ENCODE measurements at places on chromosomes 5 and 9.

- H3K4me1 ChIP-seq = no peaks in the 10 kb centered on the region
- peak overlapping the region; percentile 11 for H3K4me3 ChIP-seq
- H3K27ac ChIP-seq = no peak overlapping the region
- H3K36me3 ChIP-seq = no peaks in the 10 kb centered on the region
- DNase-seq = no peak
Measured at GRCh38 chr5:90279091-90279490, 130.5 kb downstream of the CETN3 start.

- H3K27me3 ChIP-seq = no peaks in the 10 kb centered on the region
- H3K36me3 ChIP-seq = no peaks in the 10 kb centered on the region
- DNase-seq = no peak
- no peak overlapping the region for H3K4me3 ChIP-seq
Measured at GRCh38 chr9:34279411-34279810, 49.7 kb downstream of the KIF24 start.

DNA sequence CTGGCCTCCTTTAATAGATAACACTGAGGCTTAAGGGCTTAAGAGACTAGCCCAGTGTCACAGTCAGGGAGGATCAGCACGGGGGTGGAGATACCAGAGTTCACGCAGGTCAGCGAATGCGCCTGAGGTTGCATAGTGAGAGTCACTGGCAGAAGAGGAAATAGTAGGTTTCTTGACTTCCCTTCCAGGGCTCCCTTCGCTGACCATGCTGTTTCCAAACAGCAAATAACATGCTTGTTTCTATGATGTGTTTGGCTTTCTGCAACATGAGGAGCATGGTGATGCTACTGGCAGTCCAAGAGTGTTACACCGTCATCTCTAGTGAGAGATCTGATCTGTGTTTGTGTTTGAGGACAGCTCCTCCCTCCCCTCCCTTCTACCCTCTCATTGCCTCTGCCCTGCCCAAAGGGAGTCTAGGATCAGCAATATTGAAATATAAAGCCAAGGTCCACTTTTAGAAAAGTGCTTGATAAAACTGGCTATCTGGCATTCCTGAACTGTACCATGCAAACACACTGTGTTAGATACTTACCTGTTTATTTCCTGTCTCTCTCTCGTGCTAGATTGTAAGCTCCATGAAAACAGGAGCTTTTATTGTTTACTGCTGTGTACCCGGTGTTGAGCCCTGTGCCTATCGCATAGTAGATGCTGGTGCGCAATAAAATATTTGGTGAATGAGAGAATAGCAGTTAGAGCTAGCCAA lies 12.3 kb downstream of the TLE4 start:
- peak; percentile 80 for DNase-seq
- no peak overlapping the region for H3K4me3 ChIP-seq
- no peaks in the 10 kb centered on the region for H3K36me3 ChIP-seq
- no peak overlapping the region for H3K27ac ChIP-seq

- H3K27ac ChIP-seq = no peak overlapping the region
- no peak overlapping the region for H3K4me3 ChIP-seq
- H3K36me3 ChIP-seq = no peaks in the 10 kb centered on the region
- no peaks in the 10 kb centered on the region for H3K4me1 ChIP-seq
- no peak for DNase-seq
Measured at GRCh38 chr9:122835313-122835731, 6.9 kb upstream of the PDCL start.

GRCh38 chr9:127144670-127145445 lies 22.4 kb upstream of the ANGPTL2 start:
- H3K36me3 ChIP-seq = no peaks in the 10 kb centered on the region
- no peak overlapping the region for H3K4me3 ChIP-seq
- no peak overlapping the region for H3K27ac ChIP-seq
- peak; percentile 13 for DNase-seq
- no peaks in the 10 kb centered on the region for H3K27me3 ChIP-seq

DNA sequence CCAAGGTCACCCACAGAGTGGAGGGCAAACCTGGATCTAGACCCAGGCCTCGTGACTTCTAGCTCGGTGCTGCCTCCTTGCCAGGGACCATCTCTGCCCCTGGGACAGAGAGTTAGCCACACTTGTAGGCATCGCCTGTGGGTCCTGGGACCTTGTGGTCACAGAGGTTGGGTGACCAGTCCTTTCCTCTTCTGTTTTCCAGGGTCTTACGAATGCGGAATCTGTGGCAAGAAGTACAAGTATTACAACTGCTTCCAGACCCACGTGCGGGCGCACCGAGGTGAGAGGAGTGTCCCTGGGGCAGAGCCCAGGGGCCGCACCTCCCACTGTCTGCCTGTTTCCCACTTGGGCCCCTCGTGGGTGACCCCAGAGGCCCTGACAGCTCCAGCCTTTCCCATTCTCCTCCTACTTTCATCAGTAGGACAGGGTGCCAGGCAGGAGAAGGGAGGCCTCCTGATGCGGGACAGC lies 76.3 kb downstream of the AMBP start:
- H3K27ac ChIP-seq = no peak overlapping the region
- no peak overlapping the region for H3K4me3 ChIP-seq
- H3K4me1 ChIP-seq = no peaks in the 10 kb centered on the region
- no peaks in the 10 kb centered on the region for H3K27me3 ChIP-seq
- no peaks in the 10 kb centered on the region for H3K36me3 ChIP-seq
- DNase-seq = peak; percentile 6

DNA sequence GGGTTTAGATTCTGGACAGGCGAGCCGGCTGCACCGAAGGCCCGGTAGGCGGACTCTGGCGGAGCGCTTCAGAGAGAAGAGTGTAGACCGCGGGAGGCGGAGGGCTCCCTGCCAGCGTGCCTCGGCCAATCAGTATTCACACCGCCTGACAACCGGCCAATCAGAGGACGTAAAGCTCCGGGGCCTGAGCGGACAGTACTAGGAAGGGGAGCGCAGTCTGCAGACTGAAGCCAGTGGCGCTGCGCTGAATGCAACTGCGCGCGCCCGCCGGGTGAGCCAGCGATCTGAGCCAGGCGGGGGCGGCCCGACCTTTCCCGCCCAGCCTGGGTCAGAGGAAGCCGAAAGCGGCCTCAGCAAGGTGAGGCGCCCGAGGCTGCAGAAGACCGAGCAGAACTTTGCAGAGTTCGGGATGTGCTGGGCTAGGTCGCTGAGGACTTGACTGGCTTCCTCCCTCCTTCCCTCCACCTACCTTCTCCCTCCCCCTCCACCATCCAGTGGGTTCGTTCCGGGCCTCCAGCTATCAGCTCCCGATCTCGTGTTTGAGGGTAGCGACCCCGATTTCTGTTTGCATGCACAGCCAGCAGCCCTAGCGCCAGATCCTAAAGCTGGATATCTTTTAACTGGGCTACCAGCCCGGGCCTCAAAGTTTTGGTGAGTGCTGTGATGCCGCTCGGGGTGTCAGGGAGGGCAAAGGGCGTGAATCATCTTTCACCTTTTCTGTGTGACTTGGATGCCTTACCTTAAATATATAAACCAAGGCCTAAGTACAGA lies at the start of gene DMRT2:
DMRT2 (plus strand) TSS at position 233 of the 771 bp plus-strand sequence. CDS start 1,257 bp downstream, outside the sequence.
- no peak within 1 kb of the TSS for H3K4me3 ChIP-seq
- peaks cover 13% of the 10 kb centered on the region for H3K4me1 ChIP-seq
- H3K27me3 ChIP-seq = no peaks in the 10 kb centered on the region
- H3K36me3 ChIP-seq = no peaks in the 10 kb centered on the region
- H3K27ac ChIP-seq = no peak within 1 kb of the TSS

- no peaks in the 10 kb centered on the region for H3K36me3 ChIP-seq
- peak overlapping the region; percentile 98 for H3K27ac ChIP-seq
- H3K4me3 ChIP-seq = peak overlapping the region; percentile 65
- no peaks in the 10 kb centered on the region for H3K27me3 ChIP-seq
- DNase-seq = peak; percentile 70
Measured at GRCh38 chr9:129487658-129488483, 133.0 kb downstream of the C9orf50 start.

- no peaks in the 10 kb centered on the region for H3K27me3 ChIP-seq
- no peak for DNase-seq
- no peak overlapping the region for H3K27ac ChIP-seq
- H3K4me1 ChIP-seq = no peaks in the 10 kb centered on the region
Measured at GRCh38 chr5:169670769-169671525, 33.9 kb downstream of the DOCK2 start.

DNA sequence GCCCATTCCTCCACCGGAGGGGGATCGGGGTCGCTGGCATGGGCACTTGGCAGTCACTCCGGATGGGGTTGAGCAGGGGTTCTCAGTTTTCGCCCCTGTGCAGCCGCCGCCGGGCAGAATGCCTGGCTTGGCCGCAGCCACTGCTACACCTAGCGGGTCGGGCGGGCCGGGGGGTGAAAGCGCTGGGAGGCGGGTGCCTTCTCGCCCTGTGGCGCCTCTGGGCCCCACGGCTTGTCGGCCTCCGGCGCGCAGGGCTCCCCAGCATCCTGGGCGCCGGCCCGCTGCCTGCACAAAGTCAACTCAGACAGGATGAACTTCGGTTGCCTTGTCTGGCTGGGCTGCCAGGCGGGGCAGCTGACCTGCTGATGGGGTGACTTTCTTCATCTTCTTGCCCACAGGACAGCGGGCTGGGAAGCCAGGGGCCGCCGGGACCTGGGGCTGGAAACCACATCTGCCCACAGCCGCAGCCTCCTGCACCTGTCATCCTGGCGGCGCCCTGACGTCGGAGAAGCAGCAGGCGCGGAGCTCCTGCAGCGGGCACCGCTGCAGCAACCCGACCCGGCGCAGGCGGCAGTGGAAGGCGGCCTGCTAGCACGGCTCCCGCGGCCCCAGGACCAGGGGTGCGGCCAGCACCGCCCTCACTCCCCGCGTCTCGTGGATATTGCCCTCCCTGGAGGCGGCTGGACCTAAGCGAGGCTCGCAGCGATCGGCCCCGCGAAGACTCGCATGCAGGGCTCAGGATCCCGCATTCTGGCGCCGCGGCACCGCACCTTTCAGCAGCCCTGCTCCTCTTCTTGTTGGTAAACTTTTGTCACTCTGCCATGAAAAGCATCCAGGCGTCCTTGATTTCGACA lies 1.3 kb upstream of the ANKRD18A start:
- H3K4me3 ChIP-seq = peak overlapping the region; percentile 55
- peaks cover 4% of the 10 kb centered on the region for H3K4me1 ChIP-seq
- peak; percentile 33 for DNase-seq
- H3K36me3 ChIP-seq = no peaks in the 10 kb centered on the region

GRCh38 chr9:25845867-25846266 lies 167.6 kb upstream of the TUSC1 start:
- no peak overlapping the region for H3K27ac ChIP-seq
- no peaks in the 10 kb centered on the region for H3K4me1 ChIP-seq
- DNase-seq = no peak

DNA sequence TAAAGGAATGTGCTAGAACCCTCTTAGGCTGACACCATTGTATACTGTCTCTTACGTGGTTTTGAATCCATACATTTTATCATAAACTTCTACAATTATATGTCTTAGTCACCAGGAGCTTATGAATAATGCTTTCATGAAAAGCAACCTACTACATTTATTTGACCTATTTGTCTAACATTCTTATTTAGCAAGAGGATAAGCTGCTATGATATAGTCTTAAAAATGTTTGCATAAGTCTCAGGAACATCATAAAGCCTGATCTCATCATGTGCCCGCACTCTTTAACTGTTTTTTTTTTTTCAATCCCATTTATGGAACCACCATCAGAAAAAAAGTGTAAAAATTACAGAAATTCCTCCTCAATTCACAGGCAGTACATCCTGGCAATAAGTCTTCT lies 59.7 kb downstream of the CDH12 start:
- no peak overlapping the region for H3K4me3 ChIP-seq
- no peaks in the 10 kb centered on the region for H3K4me1 ChIP-seq
- no peak overlapping the region for H3K27ac ChIP-seq
- DNase-seq = no peak
- no peaks in the 10 kb centered on the region for H3K36me3 ChIP-seq

GRCh38 chr5:43075319-43076293 lies 35.5 kb upstream of the ANXA2R start:
- DNase-seq = peak; percentile 50
- peak overlapping the region; percentile 17 for H3K27ac ChIP-seq
- H3K4me1 ChIP-seq = peaks cover 11% of the 10 kb centered on the region
- H3K36me3 ChIP-seq = no peaks in the 10 kb centered on the region
- no peaks in the 10 kb centered on the region for H3K27me3 ChIP-seq

- peak within 1 kb of the TSS; percentile 97 for H3K27ac ChIP-seq
- peak within 1 kb of the TSS; percentile 91 for H3K4me3 ChIP-seq
- H3K27me3 ChIP-seq = no peaks in the 10 kb centered on the region
- peaks cover 6% of the 10 kb centered on the region for H3K4me1 ChIP-seq
- no peaks in the 10 kb centered on the region for H3K36me3 ChIP-seq
- peak; percentile 89 for DNase-seq
Measured at GRCh38 chr5:10761185-10761932, at the start of gene DAP. Gene DAP, minus strand, starts transcription at chr5:10761234. Its CDS starts 166 bp downstream, at chr5:10761068.

- H3K4me1 ChIP-seq = peaks cover 8% of the 10 kb centered on the region
- peak overlapping the region; percentile 59 for H3K4me3 ChIP-seq
- no peak for DNase-seq
- H3K27ac ChIP-seq = no peak overlapping the region
- no peaks in the 10 kb centered on the region for H3K36me3 ChIP-seq
Measured at GRCh38 chr5:139393497-139394122, 1.3 kb downstream of the PROB1 start.

DNA sequence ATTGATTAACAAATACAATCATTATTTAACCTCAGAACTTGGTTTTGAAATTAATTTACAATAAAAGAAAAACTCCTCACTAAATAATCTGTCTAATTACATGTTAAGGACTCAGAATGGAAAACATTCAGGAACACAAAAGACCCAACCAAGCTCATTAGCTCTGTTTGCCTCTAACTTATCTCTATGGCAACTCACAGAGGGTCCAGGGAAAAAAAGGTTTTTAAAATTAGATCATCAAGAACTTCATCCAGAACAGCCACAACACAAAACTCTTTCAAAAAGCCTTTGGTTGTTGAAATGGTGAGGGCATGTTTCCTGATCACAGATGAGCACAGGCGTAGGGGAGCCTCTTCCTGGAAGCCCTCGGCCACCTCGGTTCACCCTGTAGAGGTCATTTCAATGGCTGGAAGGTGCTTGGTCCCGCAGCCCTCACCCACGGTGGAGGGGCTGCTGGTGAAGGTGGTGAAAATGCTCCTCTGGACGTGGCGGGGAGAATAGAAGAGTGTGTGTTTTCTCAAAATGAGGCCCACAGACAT lies 17.2 kb upstream of the TCF7 start:
- no peaks in the 10 kb centered on the region for H3K36me3 ChIP-seq
- H3K4me3 ChIP-seq = no peak overlapping the region
- H3K27ac ChIP-seq = no peak overlapping the region
- no peak for DNase-seq

GRCh38 chr9:70563431-70564204 lies 149.2 kb upstream of the KLF9 start:
- H3K27me3 ChIP-seq = no peaks in the 10 kb centered on the region
- peak overlapping the region; percentile 37 for H3K27ac ChIP-seq
- peak; percentile 25 for DNase-seq
- no peaks in the 10 kb centered on the region for H3K4me1 ChIP-seq
- H3K36me3 ChIP-seq = no peaks in the 10 kb centered on the region

DNA sequence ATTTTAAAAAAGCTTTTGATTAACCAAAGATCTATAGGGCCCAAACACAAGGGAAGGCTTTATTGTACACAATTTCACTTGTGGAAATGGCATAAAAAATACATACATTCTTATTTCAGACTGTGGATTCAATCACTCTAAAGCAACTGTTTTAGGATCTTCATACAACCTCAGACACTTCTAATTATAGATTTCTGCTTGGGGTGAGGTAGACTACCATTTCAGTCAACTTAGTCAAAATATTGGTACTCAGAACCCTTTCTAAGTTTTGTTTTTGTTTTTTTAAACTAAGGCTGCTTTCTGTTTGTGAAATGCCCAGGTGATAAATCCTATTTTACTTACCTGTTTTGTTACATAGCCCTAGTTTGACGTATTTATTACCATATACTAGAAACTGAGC lies 284.5 kb upstream of the RASA1 start:
- no peak for DNase-seq
- H3K27ac ChIP-seq = no peak overlapping the region
- no peaks in the 10 kb centered on the region for H3K27me3 ChIP-seq
- no peak overlapping the region for H3K4me3 ChIP-seq

Measured in testis (tissue), 5 donors.